ENCODE measurements at places on chromosomes 11 and 22.
A peak's percentile ranks its signal among the peaks of the same experiment; 100 is the strongest.

GRCh38 chr11:3642071-3642951 lies 519 bp upstream of the ART5 start:
- peak; percentile 82 for DNase-seq

DNA sequence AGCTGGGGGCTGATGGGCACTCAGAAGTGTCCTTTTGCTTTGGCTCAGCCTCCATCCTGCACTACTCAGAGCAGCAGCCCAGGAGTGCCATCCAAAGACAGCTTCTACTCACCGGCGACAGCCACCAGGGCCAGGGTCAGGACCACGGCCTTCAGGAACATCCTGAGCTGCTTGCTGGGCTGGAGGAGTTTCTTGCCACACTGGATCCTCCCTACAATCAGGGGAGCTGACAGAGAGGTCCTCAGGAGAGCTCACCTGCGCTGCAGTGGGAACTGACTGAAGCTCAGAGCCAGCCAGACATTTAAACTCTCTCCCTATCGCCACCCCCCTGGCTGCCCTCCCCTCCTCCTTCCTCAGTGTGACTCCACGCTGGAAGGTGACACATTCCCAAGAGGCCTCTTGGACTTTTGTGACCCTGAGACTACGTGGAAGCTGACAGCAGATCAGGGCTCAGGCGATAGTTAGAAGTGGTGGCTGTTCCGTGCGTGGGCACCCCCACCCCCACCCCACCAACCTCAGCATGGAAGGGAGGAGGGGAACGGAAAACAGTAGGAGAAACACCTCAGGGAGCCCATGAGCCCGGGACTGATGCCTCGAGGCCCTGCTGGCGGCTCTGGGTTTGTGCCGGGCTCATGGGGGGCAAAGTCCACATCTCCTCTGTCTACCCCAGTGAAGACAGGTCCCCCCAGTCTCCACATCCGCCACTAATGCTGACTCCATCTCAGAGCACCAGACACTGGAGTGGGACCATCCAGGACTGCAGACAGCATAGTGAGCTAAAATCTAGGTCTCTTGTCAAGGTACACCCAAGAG lies at the start of gene APOA4:
APOA4 (minus strand) TSS at position 274 of the 813 bp plus-strand sequence; CDS start at position 161, 113 bp downstream.
- DNase-seq: no peak

DNA sequence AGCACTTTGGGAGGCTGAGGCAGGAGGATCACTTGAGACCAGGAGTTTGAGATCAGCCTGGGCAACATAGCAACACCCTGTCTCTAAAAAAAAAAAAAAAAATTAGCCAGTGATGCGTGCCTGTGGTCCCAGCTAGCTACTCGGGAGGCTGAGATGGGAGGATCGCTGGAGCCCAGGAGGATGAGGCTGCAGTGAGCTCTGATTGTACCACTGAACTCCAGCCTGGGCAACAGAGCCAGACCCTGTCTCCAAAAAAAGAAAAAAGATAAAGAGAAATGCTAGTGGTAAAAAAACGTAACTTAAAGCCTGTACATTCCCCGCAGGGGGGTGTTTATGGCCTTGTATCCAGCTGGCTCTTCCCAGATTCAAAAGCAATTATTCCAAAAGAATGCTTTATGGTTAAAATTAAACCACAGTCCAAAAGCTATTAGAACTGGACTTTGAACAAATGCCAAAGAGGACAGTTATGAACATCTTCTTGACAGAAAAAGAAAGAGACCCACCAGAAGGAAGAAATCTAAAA lies 16.4 kb upstream of the SNX32 start:
- DNase-seq: no peak

DNA sequence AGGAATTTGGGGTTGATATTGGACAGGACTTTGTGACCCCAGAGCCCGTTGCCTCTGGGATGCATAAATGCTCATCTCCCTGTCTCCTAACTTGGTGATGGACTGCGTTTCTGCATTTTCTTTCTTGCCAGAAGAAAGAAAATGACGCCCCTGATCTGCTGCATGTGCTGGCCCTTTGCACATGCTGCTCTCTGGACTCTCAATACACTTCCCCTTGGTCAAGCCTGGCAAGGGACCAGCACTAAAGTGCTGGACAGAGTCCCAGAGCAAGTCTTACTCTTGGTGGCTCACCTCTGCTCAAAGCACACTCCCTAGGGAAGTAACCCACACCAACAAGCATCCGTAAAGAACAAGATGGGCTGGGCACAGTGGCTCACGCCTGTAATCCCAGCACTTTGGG lies 40.7 kb downstream of the MYH9 start:
- DNase-seq: no peak

DNA sequence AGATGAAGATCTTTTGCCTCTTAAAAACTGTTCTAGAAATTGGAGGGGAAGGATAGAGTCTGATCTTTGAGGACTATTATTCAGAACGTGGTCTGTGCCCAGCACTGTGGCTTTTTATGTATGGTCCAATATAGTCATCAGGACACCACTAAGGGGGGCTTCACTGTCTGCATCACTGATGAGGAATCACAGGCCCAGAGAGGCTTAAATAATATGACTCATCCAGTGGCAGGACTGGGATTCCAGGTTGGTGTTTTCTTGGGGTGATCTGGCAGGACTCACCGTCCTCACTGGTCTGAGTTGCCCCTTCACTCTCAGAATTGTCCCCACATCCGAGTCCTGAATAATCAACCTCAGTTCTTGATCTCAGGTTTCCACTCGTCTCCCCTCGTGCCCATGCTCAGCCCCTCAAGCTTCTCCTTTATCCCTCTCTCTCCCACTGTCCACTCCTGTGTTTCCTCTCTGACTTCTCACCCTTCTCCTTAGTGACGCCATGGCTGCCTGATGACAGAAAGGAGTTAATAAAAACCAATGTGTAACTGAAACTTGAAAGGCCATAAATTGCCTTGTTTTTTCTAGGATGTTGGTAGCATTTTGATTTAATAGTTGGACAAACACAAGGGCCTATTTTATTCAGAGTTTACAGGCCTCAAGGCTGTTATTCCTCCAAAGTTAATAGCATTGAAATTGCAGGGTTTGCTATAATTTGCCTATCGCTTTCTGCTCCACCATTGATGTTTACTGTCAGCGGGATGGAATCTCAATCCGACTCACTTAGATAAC lies 95.7 kb upstream of the NNMT start:
- no peak for DNase-seq

DNA sequence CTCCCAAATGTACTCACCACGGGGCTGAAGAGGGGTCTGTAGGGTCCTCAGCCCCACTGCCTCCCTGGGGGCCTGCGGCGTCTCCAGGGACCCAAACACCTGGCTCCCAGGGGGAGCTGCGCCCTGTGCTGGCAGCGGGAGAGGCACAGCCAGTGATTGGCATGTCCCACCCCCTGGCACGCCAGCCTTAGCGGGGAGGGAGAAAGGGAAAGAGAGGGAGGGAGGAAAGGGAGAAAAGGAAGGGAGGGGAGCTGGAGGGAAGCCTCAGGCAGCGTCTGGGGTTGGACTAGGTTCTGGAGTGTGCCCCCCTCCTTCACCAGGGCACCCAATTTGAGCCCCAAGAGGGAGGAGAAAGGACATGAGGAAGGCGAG lies at the start of gene CHRM1:
CHRM1 (minus strand) TSS at position 163 of the 372 bp plus-strand sequence. CDS start 10,263 bp downstream, outside the sequence.
- DNase-seq: no peak
